Stimulated activated CD8-positive, alpha-beta memory T cell treated with anti-CD3 and anti-CD28 coated beads, Interleukin-15, amount 100 ng/mL, for 24 hours (primary cell): ENCODE measurements at places on chromosomes 4 and X.

- no peak for DNase-seq
Observed at GRCh38 chr4:120821977-120822376, 100.5 kb downstream of the PRDM5 start.

DNA sequence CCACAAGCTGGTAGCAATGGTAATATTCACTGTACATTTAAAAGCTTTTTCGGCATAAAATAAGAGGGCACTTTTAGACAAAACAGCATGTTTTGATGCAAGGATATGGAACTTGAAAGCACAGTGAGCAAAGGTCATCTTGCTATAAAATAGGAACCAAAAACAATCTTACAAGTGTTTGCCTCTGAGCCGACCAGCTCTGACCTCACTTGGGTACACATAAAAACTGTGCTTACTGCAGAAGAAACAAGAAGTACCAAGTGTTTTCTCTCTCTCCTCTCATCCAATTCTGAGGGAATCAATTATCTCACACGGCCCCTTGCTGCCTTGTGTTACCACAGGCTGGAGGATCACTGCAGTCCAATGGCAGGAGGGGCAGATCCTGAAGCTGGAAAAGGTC lies 4.8 kb upstream of the IQSEC2 start:
- no peak for DNase-seq

DNA sequence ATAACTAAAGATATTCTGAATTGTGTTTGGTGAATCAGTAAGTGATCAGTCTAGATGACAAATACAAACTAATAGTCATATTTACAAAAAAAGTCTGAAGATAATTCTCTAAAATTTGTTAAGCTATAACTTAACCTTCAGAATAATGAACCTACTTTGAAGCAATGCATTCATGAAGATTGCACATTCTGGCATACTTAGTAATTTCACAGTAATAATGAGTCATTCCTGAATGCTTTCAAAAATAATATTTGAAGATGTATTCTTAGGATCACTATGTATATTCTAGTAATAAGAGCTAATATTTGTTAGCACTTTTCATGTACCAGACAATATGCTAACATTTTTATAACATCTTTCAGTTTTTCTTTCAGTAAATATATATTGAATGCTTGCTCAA lies 756.7 kb upstream of the SLIT2 start:
- DNase-seq: no peak

DNA sequence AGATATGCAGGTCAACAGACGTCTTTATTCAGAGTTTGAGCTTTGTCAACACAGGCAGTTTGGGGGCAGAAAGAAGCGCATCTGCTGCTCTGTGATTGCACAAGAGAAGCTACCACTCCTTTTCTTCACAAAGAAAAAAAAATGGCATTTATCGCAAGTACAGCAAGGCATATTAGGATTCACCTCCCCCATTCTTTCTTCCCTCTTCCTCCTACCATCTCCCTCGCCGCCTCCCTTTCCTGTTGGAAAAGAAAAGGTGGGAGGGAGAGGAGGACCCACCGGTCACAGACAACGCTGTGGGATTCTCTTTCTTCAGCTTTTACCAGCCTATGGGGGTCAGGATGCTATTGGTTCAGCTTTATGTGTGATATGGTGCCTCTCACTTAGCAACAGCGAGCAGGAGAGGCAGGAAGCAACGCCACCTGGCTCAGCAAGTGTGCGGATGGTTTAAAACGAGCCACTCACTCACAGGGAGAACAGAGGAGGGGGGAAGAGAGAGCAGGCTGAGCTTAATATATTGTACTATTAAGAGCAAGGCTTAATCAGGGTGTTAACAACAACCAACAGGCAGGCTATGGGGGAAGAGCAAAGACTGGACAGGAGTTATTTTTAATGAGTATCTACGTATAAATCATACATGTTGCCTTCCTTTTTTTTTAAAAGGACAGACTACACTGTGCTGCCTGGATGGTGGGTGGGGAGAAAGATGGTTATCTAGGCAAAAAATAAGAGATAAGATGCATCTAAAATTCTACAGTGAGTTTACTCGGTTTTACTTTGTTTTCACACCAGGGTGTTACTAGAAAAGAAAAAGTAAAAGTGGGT lies 104.7 kb downstream of the MAML3 start:
- DNase-seq: no peak

GRCh38 chr4:165204462-165204830 lies 2.9 kb upstream of the KLHL2 start:
- no peak for DNase-seq

GRCh38 chrX:109732017-109732801 lies 848 bp downstream of the ACSL4 start:
- no peak for DNase-seq

DNA sequence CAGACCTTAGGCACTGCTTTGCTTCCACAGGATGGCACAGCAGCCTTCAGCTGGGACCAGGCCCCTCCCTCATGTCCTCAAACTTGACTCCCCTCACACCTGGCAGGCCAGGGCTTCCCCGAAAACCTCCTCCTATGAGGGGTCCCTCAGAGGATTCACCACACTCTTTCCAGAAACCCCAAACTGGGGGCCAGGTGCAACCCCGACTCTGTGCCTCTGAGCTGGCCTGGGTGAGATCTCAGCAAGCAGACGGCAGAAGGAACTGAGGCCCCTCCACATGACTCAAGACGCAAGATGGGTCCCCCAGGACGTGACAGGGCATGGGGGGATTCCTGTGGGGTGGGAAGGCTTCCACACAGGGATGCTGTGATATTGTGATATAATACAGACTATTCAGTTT lies 6.2 kb downstream of the HCFC1 start:
- no peak for DNase-seq

- no peak for DNase-seq
Observed at GRCh38 chr4:119025916-119026661, 109.5 kb upstream of the MYOZ2 start.

GRCh38 chr4:15953625-15954024 lies 9.3 kb downstream of the FGFBP2 start:
- DNase-seq: no peak

GRCh38 chr4:145716661-145717200 lies 36.8 kb downstream of the C4orf51 start:
- no peak for DNase-seq

- no peak for DNase-seq
Observed at GRCh38 chrX:44922980-44923379, 50.0 kb downstream of the KDM6A start.

GRCh38 chr4:140839888-140840790 lies 84.0 kb upstream of the TBC1D9 start:
- DNase-seq: no peak

DNA sequence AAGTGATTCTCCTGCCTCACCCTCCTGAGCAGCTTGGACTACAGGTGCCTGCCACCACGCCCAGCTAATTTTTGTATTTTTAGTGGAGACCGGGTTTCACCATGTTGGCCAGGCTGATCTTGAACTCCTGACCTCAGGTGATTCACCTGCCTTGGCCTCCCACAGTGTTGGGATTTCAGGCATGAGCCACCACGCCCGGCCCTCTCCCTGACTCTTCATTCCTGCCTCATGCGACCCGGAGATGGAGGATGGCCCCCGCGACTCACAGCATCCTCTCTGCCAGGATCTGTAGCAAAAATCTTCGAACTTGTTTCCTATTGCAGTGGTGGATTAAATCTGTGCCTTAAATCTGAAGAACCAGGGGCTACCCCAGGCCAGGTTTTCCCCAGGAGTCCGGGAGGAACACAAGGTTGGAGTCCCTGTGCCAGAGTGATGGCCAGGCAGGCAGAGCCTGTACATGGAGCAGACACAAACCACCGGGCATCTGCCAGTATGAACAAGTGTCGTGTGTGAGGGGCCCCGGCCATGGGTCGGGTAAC lies 11.5 kb downstream of the CPLX1 start:
- no peak for DNase-seq

- no peak for DNase-seq
Observed at GRCh38 chrX:41666251-41666650, 22.5 kb upstream of the GPR34 start.

DNA sequence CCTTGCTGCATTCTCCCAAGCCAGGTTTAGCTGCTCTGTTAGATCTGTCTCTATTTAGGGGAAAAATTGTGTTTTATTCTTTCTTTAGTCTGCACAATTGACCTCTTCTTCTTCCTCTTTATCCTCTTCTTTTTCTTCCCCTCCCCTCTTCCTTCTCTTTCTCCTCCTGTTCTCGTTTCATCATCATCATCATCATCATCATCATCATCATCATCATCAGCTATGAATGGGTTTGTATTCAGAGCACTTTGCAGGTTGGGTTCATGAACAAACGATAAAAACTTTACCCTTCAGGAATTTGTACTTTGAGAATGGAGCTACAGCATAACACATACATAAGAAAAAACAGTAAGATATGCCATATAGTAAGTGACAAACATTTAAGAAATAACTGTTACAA lies 9.1 kb downstream of the GPM6A start:
- no peak for DNase-seq

- no peak for DNase-seq
Observed at GRCh38 chr4:101987623-101988243, 197.2 kb downstream of the BANK1 start.

- DNase-seq: no peak
Observed at GRCh38 chr4:142043509-142043908, 407.1 kb downstream of the IL15 start.

- no peak for DNase-seq
Observed at GRCh38 chr4:134019657-134020056, 181.9 kb downstream of the PABPC4L start.

DNA sequence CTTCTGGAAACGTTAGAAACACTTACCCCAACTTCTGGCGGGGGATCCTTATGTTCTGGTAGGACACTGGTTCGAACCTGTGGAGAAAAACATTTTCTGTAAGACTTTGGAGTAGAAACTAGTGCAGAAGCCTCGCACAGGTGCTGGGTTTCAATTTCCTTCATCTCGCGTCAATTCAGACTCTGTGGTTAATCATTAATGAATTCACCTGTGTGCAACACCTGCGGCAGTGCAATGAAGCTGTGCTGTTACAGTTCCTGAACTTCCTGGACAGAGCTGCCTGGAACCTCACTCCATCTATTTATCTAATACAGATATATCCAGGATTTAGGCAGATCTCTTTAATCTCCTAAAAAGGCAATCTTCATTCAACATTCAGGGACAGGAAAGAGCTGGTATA lies 531.4 kb downstream of the INPP4B start:
- no peak for DNase-seq
